ENCODE measurements at places on chromosomes 1 and 21.
A peak's percentile ranks its signal among the peaks of the same experiment; 100 is the strongest.

GRCh38 chr1:67847466-67847865, 14.2 kb upstream of the GNG12 start:
- no peak for DNase-seq

GRCh38 chr1:119431836-119432235, 16.9 kb downstream of the HSD3B2 start:
- DNase-seq: no peak

DNA sequence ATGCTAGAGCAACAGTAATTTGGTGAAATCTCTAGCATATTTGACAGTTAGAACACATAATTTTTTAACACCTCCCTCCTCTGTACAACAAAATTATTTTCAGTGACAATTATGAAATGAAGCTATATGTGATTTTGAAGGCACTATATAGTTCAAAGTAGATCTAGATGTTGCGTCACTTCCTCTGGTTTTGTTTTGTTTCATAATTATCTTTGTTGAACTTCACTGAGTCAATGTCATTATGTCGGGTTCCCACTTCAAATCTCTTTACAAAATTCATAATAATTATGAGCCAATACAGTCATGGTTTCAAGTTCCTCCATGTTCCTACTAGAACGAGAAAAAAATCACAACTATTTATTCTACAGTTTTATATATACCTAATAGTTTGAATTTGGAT, 254.8 kb upstream of the PLXNA2 start:
- no peak for DNase-seq

GRCh38 chr1:75136921-75137641, 2.9 kb downstream of the LHX8 start:
- no peak for DNase-seq

DNA sequence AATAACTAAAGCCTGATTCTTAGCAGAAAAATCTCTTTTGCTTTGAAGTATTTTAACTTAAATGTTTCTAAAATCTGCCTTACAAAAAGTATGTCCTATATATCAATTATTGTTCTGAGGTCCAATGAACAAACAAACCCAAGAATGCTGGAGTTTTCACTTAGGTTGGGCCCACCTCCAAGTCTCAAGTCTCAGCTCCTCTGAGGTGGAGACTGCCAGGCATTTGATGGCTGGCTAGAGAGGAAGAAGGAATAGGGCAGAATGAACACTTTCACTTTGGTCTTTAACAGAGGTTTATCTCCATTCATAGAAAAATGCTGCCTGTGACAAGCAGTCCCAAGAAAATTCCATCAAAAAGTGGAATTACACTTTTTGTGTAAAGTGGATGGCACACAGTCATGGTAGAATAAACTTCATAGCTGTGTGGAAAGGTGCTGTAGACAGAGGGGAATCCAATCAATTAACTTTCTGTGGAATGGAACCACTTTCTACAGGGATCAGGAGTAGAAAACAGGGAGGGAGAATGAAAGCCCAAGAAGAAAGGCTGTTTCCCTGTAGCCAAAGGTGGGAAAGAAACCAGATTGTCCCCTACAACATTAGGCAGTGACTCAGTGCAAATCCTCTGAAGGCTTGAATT, 349.4 kb upstream of the RUNX1 start:
- no peak for DNase-seq

GRCh38 chr1:76444773-76445172, 370.2 kb downstream of the ST6GALNAC3 start:
- no peak for DNase-seq

GRCh38 chr21:28705616-28706015, 287.1 kb downstream of the LTN1 start:
- DNase-seq: no peak

DNA sequence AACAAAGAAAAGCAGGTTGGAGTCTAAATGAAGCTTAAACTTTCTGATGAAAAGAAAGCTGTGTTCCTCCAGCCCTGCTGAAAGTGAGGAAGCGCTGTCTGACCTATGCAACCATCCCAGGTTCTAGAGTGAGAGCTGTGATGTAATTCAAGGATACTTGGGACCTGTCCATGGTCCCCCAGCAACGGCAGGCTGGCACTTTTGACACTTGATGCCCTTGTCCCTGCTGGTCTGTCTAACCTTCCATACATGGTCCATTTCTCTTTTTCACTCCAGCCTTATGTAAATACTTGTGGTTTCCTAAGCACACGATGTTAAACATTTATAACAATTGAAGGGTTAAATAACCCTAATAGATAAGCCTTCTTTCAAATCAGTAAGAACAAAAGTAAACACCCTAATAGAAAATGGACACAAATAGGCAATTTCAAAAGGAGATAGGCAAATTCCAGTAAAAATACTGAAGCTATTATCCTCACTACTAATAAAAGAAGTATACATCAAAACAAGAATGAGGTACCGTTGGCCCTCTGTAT, 17.7 kb upstream of the KDM4A start:
- no peak for DNase-seq

DNA sequence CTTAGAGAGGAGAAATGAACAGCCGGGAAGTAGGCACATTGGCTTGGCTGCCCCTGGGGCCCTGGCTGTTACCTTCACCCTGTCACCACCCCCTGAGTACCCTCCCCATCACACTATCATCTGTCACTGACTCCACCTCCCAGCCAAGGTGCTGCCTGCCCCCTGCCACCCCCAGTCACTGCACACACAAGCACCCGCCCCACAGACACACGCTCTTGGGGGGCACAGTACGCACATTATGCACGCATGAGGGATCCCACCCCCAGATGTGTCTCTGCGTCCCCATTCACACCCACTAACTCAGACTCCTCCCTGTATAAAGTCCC, 223.3 kb downstream of the PTPRU start:
- DNase-seq: no peak

DNA sequence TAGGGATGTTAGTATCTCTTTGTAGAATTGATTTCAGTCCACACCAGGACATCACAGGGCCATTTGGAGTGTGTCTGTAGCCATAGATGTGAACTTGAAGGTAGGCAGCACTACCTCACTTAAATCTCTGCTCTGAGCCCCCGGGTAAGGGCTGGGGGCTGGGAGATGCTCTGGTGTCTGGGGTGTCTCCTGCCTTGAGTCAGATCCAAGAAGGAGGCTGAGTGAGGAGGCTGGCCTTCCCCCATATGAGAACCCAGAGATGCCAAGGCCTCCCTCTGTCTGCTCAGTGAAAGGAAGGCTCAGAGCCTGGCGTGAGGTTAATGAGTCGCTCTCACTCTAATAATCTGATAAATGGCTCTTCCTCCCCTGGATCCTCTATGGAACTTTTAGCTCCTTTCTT, 161.6 kb downstream of the ACTL8 start:
- no peak for DNase-seq

DNA sequence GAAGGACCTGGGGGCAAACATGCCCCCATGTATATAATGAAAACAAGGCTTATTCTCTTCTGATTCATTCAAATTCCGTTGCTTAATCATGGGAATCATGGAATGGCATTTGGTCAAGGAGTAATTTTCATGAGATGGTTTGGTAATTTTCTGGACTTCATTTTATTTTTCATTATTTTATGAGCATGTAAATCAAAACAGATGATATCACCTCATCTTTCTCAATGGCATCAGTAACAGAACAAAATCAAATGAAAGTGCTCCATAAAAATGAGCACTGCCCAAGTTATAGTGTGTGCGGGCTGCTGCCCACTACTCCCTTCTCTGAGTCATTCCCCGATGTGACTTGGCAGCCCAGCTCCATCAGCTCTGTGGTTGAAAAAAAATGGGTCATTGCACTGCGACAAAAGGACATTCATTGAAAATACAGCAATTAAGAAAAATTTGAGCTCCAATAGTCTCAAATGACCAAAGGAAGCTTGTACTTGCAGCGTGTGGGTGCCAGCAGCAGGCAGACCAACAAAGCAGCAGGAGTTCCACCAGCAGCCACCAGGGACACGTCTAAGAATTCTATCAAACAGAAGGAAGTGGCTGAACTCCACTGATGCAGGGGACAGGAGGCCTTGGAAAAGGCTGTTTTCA, 84.3 kb upstream of the VAV3 start:
- no peak for DNase-seq

- DNase-seq: no peak
These were observed 145.8 kb upstream of the TMPRSS15 start for GRCh38 chr21:18549214-18549905.

DNA sequence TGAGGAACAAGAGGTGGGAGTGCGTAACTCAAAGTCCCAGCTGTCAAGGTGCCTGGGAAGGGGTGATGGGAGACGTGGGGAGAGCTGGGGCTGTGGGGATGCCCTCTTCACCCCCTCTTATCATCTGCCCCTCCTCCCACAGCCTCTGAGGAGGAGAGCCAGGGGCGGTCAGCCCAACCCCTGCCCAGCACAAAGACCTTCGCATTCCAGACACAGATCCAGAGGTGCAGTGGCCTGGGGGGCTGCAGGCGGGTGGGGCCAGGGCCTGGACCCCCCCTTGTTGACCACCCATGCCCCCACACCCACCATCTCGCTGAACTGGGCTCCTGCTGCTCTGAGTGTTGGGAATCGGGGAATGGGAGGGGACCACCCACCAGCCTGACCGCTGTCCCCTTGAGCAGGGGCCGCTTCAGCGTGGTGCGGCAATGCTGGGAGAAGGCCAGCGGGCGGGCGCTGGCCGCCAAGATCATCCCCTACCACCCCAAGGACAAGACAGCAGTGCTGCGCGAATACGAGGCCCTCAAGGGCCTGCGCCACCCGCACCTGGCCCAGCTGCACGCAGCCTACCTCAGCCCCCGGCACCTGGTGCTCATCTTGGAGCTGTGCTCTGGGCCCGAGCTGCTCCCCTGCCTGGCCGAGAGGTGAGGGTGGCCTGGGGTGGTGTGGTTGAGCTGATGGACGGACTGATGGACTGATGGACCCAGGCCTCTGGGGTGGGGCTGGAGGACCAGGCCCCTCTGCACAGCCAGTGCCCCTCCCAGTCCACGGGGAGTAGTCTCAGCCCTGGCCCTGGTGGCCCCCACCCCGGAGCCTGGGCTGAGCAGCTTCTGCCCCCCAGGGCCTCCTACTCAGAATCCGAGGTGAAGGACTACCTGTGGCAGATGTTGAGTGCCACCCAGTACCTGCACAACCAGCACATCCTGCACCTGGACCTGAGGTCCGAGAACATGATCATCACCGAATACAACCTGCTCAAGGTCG, 29.7 kb downstream of the TRIM11 start:
- DNase-seq: no peak

DNA sequence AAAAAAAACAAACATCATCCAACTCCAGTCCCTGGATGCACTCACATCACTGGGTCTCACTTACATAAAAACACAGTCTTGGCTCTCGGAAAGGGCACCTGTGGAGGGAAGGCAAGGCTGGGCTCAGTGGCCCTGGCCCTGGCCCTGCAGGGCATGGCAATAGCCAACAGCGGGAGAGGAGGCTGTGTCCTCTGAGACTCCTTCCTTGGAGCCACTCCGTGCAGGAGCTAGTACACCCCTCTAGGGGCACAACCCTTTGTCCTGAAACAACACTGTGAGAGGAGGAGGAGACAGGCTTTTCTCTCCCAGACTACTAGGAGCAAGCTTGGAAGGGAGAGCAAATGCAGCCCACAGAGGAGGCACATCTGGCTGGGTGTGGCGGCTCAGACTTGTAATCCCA, 28.0 kb downstream of the URB1 start:
- DNase-seq: no peak

DNA sequence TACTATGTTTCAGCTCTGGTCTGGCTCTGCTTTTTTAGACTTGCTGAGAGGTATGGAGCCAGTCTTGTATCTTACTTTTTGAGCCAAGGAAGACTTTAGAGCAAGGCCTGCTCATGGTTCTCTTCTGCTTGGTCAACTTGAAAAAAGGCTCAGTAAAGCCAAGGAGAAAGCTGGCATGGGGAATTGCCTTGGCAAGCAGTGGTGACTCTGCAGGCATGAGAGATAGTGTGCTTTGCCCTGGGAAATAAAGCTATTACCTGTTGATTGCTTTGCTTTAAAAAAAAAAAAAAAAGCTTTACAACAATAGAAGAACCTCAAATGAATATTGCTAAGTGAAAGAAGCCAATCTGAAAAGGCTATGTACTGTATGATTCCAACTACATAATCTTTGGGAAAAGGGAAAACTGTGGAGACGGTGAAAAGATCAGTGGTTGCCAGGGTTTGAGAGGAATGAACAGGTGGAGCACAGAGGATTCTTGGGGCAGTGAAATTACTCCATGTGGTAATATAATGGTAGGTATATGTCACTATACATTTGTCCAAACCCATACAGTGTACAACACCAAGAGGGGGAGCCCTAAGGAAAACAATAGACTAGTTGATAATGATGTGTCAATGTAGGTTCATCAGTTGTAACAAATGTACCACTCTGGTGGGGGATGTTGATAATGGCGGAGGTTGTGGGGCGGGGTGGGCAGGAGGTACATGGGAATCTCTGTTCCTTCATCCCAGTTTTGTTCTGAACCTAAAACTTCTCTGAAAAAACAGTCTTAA, 87.6 kb downstream of the HMCN1 start:
- DNase-seq: no peak

- no peak for DNase-seq
These were observed 88.1 kb upstream of the ARHGEF16 start for GRCh38 chr1:3366126-3367051.

- no peak for DNase-seq
These were observed 115.6 kb upstream of the NGF start for GRCh38 chr1:115453666-115454065.

GRCh38 chr1:16971341-16972188, 8.9 kb downstream of the MFAP2 start:
- DNase-seq: no peak

DNA sequence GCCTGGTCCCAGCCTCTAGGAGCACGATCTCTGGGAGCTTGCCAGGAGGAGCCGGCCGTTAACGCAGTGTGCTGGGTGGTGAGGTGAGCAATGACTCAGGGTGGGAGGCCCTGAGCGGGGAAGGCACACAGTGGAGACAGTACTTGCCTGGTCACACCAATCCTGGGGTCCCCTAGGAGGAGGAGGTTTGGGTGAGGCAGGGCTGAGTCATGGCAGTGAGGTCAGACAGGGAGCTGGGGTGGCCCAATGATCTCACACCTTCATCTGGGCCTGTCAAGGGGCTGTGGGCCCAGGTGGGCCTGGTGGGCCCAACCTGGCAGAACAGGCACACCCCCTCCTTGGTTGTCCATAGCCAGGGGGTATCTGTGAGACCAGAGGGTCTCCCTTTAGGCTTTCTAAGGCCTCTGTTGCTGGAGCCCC, 8.6 kb upstream of the EDN2 start:
- DNase-seq: peak; percentile 65

DNA sequence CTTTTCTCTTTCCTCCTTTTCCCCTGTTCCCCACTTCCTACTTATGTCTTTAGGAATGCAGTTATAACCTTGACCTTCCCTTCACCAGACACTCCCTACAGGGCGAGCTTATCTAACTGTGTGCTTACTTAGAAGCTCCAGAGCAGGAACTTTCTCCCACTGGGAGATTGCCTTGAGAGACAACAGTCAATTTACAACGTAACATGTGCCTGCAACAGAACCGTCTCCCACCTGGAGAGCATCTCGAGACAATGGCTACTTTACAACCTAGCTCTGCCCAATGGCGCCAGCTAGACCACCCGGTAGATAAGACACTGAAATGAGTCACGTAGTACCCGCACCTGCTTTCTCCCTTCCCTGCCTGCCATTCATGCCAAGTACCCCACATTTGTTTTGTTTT, 16.7 kb downstream of the HMGN1 start:
- DNase-seq: no peak

- DNase-seq: no peak
These were observed 84.2 kb downstream of the SPATA46 start for GRCh38 chr1:162292422-162292849.

All from AG04450 (cell line).